NCI-H774 (cell line): ENCODE measurements at places on chromosomes 6 and 20.

DNA sequence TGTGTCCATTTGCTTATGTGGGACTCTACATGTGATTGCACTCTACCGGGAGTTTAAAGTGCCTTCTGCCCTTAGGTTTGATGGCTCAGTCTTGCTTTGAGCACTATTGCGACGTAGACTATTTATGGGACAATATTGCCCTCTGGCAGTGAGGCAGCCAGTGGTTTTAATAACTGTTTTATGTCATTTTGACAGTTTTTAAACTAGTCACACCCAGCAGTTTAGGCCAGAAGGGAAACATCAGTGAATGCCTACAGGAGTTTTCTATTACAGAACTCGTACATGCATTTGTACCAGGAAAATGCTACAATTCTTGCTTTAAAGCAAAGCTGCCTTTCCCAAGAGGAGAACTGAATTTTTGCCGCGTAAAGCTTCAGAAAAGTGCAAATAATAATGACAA lies 813.7 kb downstream of the KIF16B start:
- DNase-seq: no peak

- no peak for DNase-seq
Measured at GRCh38 chr6:165717732-165718465, 54.9 kb upstream of the PDE10A start.

DNA sequence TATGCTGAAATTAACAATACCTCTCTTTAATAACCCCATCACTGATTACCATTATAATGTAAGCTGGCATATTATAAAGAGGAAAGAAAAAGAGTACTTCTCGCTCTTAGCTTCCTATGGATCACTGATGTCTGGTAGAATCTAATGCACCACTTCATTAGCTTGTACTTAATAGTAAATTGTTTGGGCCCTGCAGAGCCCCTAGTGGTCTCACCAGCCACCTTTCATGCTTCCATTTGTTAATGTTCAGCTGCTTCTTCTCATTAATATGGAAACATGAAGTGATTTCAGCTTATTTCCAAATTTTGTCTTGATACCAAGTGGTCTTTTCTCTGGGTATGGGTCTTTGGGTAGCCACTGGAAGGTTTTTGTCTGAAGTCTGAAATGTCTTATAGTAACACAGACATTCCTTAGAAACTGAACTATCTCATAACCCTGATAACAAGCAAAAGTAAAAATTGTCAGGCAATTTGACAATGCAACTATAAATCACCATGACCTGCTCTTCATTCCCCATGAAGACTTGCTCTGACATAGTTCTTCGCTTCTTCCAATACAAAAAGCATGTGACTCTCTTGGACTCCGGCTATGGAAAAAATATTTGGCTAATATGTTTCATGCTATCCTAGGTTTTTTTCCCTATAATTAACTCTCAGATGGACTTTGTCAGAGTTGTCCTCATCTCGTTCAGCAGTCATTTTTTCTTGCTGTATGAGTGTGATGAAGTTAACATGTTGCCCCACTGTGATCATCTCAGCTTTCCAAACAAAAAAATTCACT lies 395.8 kb upstream of the MARCKS start:
- no peak for DNase-seq

GRCh38 chr6:53851561-53851960 lies 56.8 kb downstream of the LRRC1 start:
- no peak for DNase-seq

DNA sequence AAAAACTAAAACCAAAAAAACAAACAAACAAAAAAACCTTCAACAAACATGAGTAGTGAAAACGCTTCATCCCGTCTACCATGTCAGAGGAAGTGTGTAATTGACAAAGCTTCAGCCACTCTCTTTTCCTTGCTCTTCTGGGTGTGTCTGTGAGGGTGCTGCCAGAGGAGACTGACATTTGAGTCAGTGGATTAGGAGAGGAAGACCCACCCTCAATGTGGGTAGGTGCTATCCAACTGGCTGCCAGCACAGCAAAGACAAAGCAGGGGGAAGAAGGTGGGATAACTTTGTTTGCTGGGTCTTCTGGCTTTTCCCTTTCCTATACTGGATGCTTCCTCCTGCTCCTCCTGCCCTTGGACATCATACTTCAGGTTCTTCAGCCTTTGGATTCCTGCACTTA lies 145.6 kb downstream of the TASP1 start:
- no peak for DNase-seq

GRCh38 chr6:35782424-35782823 lies 1.6 kb downstream of the CLPSL1 start:
- DNase-seq: no peak

DNA sequence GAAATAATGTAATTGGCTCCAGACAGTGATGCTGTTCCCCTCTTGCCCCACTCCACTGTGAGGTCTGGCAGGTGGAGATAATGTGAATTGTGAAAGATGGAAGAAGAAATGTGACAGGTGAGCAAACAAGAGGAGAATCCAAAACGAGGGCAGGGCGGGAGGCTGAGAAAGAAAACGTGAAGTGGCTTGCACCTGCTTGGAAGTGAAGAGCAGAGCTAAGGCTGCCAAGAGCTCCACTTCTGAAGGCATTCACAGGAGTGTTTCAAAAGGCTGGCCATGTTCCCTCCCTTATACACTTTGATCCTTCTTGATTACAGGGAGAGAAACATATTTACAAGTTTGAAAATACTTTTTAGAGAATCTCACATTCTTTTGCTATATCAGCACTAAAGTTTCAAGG lies 359.4 kb downstream of the EPHA7 start:
- peak; percentile 54 for DNase-seq

GRCh38 chr20:39602649-39603048 lies 640.5 kb downstream of the DHX35 start:
- DNase-seq: no peak

DNA sequence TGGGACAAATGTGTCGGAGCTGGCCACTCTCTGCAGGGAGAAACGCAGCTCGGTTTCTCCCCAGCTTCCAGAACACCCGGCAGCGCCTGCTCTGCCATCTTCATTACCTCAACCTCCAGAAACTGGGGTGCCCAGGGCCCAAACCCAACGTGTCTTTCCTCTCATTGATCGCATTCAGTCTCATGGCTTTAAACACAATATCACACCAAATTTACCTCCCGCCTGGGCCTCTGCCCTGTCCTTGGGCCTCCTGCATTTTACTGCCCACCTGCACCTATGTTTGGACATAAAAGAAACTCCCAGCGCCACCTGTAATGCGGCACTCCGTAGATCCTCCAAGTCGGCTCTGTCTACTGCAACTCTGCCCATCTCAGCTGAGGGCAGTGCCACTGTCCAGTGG lies 22.2 kb downstream of the SERPINB6 start:
- no peak for DNase-seq

- peak; percentile 68 for DNase-seq
Measured at GRCh38 chr20:54207743-54208547, at the start of gene PFDN4. TSS of gene PFDN4 (plus strand) at chr20:54208087. CDS start at chr20:54208101, 14 bp downstream.

DNA sequence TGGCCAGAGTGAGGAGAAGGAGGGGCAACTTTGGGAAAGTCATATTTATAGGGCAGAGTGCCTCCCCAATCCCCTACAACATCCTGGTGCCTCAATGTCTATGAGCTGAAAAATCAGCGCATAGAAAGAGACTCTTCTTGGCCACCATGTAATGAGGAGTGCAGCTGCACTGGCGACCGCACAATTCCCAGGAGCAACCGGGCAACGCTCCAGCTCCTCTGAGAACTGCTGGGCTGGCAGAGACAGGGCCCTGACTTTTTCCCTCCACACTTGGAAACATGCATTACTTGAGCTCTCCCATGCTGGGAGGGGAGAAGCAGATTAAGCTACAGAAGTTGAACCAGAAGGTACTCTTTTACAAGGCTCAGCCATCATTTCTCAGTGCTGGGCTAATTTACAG lies 31.4 kb upstream of the MARCKS start:
- DNase-seq: no peak

DNA sequence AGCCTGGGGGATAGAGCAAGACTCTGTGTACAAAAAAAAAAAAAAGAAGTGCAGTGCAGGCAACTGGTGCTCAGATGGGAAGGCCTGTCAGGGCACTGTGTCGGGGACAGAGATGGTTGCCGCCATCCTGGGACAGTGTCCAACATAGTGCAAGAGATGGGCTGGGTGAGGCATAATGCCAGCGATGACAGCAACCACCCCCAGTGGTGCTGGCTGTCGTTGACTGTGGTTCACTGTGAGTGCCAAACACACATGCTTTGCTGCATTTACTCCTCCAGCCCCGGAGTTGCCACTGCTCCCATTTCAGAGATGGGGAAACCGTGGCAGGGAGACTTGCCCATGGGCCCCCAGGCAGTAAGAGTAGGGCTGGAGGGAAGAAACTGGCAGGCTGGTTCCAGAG lies 5.2 kb upstream of the C20orf203 start:
- no peak for DNase-seq

- no peak for DNase-seq
Measured at GRCh38 chr6:15327271-15327670, 81.4 kb downstream of the JARID2 start.

GRCh38 chr6:103872678-103873077 lies 987.0 kb downstream of the HACE1 start:
- DNase-seq: no peak

GRCh38 chr20:51758978-51759544 lies 9.1 kb downstream of the ATP9A start:
- no peak for DNase-seq

- DNase-seq: peak; percentile 28
Measured at GRCh38 chr20:59958626-59959025, 403 bp downstream of the CDH26 start.

DNA sequence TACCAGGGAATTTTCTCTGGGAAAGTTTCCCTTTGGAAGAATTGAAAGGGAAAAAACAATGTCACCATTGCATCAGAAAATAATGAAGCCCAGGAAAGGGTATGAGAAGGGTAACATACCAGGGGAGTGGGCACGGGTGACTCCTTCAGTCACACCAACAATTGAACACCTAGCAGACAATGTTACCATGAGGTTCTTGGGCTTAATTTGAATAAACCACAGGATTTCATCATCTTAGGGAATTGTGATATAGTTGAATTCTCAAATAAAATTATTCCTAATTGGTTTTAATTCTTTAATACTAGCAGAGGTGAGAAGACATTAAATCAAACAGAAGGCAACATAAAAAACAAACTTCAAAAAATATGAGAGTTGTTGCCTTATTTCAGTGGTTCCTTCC lies 73.7 kb upstream of the RREB1 start:
- DNase-seq: no peak

DNA sequence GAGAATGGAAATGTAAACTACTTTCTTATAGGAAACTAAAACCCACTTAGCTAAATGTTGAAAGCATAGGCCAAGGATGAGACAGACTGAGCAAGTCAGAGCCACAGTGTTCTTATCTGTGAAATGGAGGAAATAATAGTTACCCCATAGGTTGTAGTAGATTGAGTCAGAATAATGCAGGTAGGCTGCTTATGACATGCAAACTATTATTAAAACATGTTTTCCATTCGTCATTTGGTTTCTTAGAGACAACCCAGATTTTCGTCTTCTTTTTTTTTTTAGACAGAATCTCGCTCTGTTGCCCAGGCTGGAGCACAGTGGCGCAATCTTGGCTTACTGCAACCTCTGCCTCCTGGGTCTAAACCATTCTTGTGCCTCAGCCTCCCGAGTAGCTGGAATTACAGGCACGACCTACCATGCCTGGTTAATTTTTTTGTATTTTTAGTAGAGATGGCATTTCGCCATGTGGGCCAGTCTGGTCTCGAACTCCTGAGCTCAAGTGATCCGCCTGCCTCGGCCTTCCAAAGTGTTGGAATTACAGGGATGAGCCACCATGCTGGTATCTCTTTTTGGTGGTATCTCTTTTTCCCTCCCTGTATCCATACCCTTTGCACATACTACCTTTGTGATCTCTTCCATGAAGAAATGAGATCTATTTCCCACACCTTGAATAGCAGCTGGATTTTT lies 196.5 kb upstream of the ZNF217 start:
- no peak for DNase-seq

DNA sequence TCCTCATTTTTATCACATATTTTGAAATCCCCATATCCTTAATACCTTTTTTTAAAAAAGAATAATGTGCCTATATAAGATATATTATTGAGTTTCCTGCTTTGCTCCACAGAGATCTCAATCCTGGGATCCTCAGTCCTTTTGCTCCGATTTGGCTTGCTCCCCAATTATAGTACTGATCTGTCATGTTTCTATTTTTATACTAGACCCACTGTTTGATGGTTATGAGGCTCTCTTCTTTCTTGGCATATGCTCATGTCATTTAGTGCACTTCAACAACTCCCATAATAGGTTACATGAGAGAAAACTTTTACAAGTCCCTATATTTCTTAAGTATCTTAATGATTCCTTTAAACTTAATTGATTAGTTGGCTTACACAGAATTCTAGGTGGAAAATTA lies 958.5 kb upstream of the EPHA7 start:
- no peak for DNase-seq

DNA sequence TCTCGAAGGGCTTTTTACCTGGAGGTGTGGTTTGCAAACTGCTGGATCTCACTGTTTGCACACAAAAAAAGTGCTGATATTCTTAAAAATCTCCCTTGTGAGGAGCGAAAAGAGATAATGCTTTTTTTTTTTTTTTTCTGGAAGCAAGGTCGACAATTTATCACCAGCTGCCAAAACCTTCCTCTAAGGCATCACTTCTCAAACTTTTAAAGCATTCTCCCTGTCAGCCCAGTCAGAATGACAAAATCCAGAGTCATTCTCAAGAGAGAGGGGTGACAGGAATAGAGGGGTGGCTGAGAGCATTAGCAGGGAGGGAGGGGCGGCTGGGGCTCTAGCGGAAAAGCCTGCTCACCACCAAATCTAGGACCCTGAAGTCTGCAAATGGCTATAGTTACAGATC lies 137.2 kb upstream of the ARMC2 start:
- no peak for DNase-seq

DNA sequence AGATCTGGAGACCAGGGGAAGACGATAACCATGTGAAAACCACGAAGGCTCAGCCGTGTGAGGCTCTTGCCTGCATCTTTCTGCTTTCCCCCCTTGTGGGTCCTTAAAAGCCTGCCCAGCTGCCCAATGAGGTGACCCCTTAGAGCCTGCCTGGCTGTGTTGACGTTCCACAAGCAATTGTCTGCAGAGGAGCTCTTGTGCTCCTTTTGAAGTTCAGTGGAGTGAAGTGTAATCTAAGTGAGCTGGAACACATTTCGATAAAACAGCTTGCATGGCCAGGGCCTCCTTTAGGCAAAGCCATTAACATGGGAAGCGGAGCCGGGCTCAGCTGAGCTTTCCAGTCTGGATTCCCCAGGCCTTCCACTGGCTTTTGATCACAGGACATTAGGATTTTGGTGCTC lies 27.3 kb upstream of the TCP11 start:
- DNase-seq: no peak

- DNase-seq: no peak
Measured at GRCh38 chr6:85455471-85456026, 5.7 kb downstream of the NT5E start.

DNA sequence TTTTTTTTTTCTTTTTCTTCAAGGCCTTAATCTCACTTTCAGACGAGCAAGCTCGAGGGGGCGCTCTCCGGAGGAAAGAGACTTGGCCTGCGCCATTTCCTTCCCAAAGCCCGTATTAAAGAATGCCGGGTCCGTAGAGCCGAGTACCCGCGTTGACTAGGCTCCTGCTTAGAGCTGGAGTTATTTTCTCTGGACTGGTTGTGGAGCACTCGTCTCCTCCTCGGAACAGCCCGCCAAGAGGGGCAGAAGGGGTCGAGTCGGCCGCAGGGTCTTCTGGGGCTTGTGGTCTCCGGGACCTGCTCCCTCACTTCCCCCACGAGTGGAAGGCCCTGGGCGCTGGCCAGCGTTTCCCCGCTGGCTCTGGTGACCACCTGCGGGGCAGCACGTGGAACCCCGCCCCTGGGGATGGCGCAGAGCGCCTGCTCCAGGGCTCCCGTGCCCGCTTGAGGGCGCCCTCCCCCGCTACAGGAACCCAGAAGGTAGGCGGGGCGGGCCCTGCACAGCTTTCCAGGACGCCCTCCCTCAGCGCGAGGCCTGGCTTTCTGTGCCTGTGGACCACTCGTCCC lies 2.7 kb upstream of the MEI4 start:
- DNase-seq: peak; percentile 90
